Stimulated activated CD4-positive, alpha-beta T cell treated with anti-CD3 and anti-CD28 coated beads, Interleukin-12 subunit alpha, Interleukin-12 subunit beta, amount 100 ng/mL, for 4 hours (primary cell): ENCODE measurements at places on chromosomes 2 and 18.

- no peak for DNase-seq
Measured at GRCh38 chr2:233820774-233821105, 33.6 kb downstream of the HJURP start.

- DNase-seq = no peak
Measured at GRCh38 chr18:36676629-36677028, 152.2 kb downstream of the TPGS2 start.

GRCh38 chr2:109689182-109689930, 75.2 kb downstream of the SOWAHC start:
- DNase-seq = no peak

DNA sequence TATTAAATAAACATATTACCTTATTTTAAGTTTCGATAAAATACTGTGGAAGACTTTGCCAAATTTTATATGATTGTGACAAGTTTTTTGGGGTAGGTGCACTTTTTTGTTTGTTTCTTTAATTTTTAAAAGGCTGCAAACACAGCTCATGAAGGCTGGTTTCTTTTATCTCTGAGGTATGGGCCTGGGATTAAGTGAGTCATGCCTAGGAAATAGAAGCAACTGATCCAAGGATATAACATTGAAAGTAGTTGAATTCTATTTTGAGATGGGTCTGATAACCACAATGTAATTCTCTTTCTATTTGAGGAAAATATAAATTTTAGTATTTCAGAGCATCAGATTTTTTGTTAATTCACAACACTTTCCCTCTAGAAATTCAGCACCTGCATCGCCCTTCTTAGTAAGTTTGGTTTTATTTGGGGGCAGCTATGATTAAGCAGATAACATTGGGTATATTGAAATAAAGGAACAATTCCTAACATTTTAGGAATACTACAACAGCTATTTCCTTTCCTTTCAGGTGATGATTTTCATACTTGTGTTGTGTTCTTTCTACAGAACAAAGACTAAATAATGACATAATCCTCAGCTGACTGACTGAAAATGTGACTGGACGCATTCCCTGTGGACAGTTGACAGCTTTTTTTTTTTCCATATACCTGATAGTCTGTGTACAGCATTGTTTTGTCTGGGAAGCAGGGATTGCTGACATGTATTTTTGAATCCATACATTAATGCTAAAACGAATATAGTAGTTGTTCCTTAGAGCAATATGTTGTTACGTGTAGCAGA, 16.8 kb downstream of the RBM45 start:
- no peak for DNase-seq

GRCh38 chr18:7221424-7222155, 9.3 kb upstream of the LRRC30 start:
- DNase-seq = no peak

DNA sequence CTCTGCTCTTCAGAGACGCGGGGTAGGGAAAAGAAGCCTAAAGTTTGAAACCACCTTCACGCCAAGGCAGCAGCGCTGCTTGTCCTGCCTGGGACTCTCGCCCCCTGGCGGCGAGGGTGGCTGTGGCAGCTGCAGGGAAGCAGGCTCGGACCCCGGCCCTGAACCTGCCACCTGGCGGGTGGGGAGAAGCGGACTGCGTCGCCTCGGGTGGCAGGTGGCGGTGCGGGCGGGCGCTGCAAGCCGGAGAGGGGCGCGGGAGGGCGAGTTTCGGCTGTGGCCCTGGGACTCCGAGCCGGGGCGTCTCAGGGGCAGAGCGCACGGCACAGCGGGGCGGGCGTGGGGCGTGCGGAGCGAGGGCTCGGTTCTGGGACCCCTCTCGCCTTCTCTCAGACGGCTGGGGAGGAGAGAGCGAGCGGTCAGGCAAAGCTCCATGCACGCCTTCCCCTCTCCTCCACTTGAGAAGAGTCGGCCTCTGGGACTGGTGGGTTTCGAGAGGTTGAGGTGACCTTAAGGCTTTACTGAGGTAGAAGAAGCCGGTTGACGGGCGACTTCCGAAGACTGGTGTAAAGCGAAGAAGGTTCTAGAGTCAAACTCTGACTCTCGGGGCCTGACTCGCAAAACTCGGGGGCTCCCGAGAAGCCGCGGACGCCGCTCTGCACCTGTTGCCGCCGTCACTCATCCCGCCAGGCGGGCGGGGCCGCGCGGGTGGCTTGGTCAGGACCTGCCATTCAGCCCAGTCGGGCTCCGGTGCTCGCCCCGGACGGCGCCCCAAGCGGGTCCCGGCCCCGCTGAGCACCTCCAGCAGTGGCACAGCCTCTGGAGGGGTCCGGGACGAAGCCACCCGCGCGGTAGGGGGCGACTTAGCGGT, 1.1 kb upstream of the BOLL start:
- DNase-seq = peak; percentile 61

- no peak for DNase-seq
Measured at GRCh38 chr2:58054264-58054663, 7.7 kb downstream of the VRK2 start.

DNA sequence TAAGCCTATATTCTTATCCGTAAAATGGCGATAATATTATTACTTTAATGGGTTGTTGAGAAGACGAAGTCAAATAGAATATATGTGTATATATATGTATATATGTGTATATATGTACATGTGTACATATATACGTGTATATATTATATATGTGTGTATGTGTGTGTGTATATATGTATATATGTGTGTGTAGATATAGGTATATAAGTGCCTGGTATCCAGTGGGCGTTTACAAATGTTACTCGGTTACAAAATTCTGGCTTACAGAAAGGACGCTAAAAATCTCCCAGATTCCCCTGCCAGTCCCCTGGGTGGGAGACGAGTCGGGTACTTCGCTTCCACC, 295 bp upstream of the MTX2 start:
- DNase-seq = no peak

- DNase-seq = no peak
Measured at GRCh38 chr2:145741181-145741580, 1221.3 kb upstream of the ZEB2 start.

- DNase-seq = no peak
Measured at GRCh38 chr2:175156534-175156933, 11.5 kb downstream of the ATF2 start.

DNA sequence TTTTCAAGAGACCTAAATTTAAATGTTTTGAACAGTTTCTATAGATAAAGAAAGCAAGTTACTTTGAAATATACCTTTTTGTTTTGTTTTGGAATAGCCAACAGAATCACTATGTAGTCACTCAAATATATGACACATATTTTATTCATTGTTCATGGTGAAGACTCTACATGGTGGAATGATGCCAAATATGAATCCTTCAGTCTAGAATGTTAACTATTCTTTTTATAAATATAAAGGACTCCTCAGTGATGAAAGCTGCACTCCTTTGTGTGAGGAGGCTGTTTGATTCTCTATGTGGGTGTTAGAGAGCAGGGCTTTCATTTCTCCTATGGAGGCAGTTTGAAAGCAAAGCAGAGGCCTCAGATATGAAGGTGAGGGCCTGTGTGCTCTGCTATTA, 396.4 kb upstream of the LRRTM1 start:
- DNase-seq = no peak

DNA sequence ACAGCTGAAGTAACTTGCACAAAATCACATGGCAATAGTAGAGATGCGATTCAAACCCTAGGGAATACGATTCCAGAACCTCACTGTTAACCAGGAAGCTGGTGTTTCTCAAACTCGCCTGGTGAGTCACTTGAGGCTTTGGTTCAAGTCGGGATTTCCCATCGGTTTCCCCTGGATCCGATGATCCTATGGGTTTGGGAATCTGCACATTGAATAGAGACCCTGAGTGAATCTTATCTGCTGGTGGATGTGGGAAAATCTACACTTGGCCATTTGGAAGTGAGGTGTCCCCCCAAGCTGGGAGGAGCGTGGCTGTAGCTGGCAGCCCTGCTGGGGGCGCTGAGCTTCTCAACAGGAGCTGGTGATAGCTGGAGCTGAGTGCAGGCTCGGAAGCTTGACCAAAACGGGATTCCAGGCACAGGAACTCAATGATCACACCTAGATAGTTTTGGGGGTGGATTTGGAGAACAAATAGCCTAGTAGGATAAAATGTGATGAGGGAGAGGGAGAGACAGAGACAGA, 135.4 kb downstream of the PRKCE start:
- no peak for DNase-seq

GRCh38 chr2:168500516-168500915, 44.4 kb downstream of the CERS6 start:
- no peak for DNase-seq

DNA sequence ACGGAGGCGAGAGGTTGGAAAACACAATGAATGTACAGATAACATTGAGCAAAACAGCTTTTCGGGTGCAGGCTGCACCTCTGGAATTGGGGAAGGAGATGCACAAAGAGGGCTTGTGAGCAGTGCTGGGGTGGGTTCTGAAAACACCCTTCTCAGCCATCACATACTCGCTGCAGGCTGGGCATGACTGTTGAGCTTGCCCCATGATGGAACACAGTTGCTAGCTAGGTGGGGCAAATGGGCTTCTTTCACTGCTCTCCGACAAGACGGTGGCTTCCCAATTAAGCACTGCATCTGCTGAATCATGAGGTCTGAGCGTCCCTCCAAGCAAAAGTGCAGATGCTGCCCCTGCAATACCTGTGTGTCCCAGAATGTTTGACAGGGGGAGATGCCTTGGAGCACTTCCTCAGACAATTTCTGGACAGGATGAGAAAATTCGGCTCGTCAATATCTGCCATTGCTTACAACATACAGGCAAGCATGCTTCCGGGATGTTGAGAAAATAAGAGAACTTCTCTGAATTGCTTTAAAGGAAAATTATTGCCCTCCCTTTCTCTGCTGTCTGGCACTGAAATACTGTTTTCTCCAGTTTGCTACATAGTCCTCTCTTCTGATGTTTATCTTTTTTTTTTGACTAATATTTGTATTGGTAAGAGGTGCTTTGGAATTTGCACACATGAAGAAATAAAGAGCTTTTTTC, 77.3 kb upstream of the SH3BP4 start:
- DNase-seq = no peak

DNA sequence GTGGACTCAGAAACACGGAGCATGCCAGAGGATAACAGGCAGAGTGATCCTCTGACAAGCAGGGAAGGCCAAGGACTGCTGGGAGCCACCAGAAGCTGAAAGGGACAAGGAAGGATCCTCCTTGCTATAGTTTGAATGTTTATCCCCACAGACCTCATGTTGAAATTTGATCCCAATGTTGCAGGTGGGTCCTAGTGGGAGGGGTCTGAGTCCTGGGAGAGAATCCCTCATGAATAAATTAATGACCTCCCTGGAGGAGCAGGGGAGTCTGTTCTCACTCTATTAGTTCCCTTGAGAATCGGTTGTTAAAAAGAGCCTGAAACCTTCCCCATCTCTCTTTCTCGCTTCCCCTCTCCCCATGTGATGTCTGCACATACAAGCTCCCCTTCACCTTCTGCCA, 124.4 kb downstream of the FBXO15 start:
- no peak for DNase-seq

GRCh38 chr2:241020629-241021190, 22.3 kb downstream of the SNED1 start:
- no peak for DNase-seq

GRCh38 chr2:10150436-10150835, 27.9 kb downstream of the RRM2 start:
- DNase-seq = no peak

DNA sequence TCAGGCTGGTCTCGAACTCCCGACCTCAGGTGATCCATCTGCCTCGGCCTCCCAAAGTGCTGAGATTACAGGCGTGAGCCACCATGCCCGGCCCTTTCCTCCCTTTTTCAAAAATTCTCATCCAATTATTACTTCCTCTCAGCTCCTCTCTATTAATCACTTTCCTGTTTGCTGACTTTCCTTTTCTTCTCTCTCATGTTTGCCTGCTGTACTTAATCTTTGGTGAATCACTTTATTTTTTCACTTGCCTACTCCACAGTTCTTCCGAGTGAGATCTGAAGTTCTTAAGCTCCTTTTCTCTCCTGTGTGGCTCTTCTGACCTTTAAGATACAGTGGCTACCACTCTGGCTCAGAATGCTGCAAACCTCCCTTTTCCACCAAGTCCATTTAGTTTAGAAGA, 126.3 kb upstream of the SERTAD2 start:
- DNase-seq = no peak
